HFFc6 (cell line): ENCODE measurements at places on chromosomes 1 and 21.

DNA sequence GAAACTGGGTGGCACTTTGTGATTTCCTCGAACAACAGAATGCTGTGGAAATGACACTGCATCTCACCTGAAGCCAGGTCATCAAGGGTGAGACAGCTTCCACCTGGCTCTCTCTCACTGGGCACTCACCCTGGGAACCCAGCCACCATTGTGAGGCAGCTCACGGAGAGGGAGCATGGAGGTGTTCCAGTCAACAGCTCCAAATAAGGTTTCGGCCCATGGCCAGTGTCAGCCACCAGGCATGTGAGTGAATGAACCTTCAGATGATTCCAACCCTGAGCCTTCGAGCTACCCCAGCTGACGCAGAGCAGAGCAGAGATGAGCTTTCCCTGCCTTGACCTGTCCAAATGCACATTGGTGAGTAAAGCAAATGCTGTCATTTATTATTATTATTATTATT is 58.1 kb downstream of the SYDE2 start:
- no peak for DNase-seq

GRCh38 chr1:76433526-76433925 is 359.0 kb downstream of the ST6GALNAC3 start:
- no peak for DNase-seq

GRCh38 chr1:90133133-90133532 is 138.2 kb downstream of the ZNF326 start:
- DNase-seq, result peak; percentile 1

- no peak for DNase-seq
These were observed 17.7 kb upstream of the PIK3R3 start for GRCh38 chr1:46150085-46150484.

- DNase-seq, result no peak
These were observed 122.9 kb upstream of the ARHGEF16 start for GRCh38 chr1:3331564-3331963.

- peak; percentile 4 for DNase-seq
These were observed 15.0 kb downstream of the CRNN start for GRCh38 chr1:152398812-152399698.

DNA sequence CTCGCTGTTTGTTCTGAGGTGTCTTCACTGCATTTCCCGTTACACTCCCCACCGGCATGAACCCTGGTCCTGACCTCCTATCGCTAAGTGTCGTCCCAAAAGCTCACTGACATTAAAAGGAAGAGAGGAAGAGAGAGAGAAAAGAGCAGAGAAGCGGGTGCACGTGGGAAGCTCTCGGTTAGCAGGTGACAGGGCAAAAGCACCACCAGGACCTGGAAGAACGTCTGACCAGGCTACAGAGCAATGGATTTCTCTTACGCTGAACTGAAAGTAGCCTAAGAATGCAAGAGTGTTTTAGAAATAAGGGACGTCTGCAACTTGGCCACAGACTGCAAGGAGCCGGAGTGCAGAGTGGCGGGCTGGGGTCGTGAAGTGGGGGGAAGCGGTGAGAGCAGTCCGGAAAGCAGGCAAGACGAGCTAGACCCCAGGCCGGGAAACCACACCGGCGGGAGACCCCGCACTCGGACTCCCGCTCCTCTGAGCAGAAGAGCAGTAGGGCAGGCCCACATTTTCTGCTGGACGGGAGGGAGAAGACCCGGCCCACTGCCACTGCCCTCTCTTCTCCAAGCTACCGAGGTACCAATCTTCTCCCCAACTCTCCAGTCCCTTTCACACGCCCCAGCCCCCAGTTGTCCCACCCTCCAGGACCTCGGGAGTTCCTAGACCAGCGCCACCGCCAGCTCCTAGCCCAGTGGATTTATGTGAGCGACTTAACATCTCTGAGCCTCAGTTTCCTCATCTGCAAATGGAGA is 8.3 kb upstream of the MPZL1 start:
- DNase-seq, result no peak

DNA sequence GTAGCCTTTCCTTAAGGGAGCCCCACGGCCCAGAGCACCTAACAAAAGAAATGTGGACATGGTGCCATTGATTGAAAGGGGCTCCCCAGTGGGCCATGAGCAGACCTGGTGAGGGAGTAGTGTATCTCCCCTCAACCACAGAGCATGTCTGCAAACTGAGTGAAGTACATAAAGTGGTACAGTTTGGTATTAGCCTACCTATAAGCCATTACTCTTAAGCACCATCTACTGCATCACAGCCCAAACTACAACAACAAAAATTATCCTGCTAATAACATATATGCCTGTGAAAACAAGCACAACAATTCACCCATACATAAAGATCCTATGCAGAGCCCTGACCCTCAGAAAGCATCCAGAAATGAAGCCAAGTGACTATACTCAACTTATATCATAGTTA is 407.8 kb downstream of the PTPRC start:
- DNase-seq, result no peak

DNA sequence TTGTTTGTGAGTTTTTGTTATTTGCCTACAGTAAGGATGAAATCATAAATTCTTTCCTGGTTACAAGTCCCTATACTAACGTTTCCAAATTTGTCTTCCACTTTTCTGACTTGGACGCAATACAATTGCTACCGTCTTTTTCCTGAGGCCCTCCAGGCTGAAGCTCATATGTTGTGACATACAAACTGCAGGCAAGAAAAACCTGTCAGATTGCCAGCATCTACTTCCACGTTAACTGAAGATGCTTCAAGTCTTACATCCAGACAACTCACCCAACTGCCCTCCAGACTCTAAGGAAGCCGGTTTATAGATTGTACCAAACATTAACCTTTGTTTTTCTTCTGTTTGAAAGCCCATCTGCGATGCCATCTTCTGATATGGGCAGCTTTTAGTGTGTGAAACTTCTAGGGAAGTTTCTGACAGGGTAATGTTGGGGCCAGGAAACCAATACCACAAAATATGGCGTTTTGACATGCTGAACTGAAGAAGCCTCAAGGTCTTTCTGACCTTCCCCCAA is 21.4 kb upstream of the RNF11 start:
- peak; percentile 85 for DNase-seq

GRCh38 chr1:212221801-212222200 is 63.4 kb upstream of the PPP2R5A start:
- DNase-seq, result no peak

- DNase-seq, result peak; percentile 79
These were observed 18.1 kb downstream of the KHDRBS1 start for GRCh38 chr1:32031578-32032274.

DNA sequence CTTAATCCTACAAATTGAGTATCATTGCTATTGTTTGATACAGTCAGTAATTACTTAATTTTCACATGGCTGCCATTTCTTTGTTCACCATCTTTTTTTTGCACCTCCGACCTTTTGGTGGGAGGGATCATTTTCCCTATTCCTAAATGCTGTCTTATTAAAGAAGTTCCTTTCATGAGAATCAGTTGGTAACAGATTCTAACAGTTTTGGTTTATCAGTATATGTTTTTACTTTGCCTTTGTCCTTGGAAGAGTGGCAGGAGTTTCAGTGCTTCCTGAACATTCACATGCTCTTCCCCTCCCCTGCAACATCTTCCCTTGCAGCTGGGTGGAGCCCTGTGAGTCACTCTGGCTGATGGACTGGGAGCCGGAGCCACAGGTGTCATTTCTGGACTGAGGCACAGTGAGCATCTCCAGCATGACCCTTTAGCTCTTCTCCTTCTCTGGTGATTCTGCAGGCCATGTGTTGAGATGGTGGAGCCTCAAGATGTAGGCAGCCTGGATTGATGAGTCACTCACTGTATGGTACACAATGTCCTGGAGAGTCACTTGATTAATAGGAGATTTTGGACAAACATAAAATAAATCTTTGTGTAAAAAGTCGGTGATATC is 217.7 kb downstream of the URB2 start:
- peak; percentile 12 for DNase-seq

GRCh38 chr1:215583185-215583749 is 16.2 kb downstream of the KCTD3 start:
- DNase-seq, result no peak

DNA sequence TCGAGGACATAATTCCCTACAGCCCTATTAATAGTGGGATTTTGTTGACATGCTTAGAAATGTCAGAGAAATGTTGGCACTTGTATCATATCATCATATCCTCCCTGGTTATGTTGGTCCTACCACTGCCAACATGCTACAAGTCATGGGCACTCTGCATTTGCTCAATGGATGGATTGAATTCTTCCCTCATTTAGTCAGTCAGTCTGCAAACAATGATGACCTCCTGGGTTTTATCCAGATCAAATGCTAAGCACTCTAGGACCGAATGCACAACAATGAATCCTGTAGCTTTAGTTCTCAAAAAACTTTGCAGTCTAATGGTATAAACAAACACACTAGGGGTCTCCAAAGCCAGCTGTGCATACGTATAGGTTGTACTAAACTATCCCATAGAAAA is 357.2 kb upstream of the DPYD start:
- DNase-seq, result no peak

GRCh38 chr1:167797015-167797414 is 75.2 kb downstream of the MPZL1 start:
- DNase-seq, result peak; percentile 97

DNA sequence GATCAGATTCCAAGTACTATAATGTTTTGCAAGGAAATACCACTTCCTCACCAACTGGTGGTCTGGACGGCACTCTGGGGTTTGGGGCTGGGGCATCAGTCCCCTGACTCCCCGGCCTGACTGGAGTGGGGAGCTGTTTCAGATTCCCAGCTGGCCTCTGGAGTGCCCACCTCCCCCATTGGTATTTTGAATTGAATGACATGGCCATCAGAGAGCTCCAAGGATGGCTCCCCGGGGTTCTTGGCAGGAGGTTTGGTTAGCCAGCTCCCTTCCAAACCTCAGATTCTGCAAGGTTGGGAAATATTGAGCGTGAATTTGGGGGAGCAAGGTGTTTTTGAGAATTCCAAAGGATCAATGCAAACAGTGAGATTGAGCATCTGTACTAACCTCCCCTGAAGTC is 2.2 kb upstream of the INAVA start:
- DNase-seq, result no peak

GRCh38 chr1:184605941-184606340 is 148.7 kb downstream of the EDEM3 start:
- no peak for DNase-seq

- no peak for DNase-seq
These were observed 1.3 kb downstream of the AGO3 start for GRCh38 chr1:35932158-35932636.

- peak; percentile 71 for DNase-seq
These were observed 5.3 kb upstream of the SLC6A9 start for GRCh38 chr1:44036409-44037139.

DNA sequence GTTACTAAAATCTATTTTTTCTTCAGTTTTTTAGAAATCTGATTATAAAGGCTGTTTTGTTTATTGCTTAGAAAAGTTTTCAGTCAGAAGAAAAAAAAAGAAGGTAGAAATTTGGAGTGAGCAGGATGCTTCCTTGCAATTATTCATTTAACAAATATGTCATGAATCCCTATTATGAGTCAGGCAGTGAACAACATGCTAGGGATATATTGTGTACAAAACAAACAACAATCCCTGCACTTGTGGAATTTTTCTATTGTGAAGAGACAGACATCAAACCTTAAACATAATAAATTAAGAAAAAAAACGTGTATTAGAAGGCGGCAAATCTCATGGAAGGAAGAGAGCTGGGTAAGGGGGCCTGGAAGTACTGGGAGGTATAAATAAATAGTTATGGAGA is 664.1 kb upstream of the CAMK1G start:
- DNase-seq, result peak; percentile 26

DNA sequence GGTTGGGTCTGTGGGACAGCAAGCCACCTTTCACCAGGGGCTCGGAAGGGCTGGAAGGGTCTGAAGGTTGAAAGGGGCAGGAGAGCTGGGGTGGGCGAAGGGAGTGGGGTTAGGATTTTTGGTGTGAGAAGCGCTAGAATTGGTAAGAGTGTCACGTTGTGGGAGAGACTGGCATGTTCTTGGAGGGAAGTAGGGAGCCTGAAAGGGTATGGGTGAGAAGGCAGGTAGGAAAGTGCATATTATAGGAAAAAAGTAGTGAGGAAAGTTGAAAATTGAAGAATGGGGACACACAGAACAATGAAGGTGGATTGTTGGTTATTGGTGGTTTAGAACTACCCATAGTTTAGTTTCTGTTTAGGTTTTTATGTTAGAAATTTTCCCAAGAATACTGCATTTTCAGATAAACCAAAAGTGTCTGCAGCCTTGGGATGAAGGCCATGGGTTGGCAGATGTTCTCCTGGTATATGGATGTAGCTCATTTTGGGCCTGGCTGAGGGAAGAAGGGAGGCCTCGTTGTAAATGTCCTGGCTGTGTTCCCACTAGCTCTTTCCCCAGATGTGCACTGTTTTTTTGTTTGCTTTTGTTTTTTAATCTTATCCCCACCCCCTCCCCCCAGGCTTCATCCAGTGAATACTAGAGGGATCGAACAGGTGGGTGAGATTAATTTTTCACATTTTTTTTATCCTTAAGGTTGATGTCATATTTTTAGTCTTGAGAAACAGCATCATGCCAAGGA is 1.2 kb downstream of the LRRC42 start:
- DNase-seq, result no peak

GRCh38 chr1:235873571-235873970 is 6.9 kb upstream of the LYST start:
- no peak for DNase-seq

DNA sequence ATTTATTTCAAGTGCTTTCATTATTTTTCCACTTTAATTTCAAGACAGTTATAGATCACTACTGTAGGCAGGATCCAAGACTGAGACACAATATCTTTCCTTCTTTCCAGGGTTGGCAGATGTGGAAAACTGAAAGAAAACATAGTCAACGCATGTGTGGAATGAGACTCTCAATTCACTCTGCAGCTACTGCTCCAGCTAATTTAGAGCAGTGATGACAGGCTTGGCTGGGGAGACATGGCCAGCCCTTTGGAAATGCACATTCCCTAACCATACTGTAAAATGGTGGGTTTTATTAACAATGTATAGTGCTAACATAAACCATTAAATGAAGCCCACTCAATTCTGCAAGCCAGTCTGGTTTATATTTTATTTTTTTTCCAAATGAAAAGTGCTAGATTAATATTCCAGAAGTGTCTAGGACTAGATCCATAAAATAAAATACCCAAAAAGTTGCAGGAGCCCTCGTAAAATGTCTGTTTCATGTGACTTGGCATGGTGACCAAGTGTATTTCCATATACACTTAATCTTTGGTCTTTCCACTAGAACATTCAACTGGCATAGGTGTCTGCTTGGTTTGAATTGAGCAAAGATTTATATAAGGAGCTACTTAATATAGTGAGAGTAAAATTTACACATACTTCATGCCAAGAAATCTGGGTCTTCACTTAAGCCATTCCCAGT is 32.9 kb downstream of the COL11A1 start:
- DNase-seq, result no peak

DNA sequence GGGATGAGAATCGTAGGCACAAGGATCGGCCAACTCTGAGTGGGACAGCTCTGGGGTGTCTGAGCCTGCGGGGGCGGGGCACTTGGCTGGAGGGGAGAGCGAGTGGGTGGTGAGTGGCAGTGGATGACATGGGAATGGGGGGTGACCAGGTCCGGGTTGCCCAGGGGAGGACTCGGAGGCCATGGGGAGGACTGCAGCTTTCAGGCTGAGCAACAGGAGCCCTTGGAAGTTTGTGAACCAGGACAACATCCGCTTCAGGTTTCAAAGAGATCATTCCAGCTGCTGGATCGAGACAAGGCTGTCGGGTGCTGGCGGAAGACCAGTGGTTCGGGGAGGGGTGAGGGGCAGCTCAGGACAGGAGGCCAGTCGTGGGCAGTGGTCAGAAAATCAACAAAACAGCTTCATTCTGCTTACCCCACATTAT is 124.4 kb upstream of the IRF2BP2 start:
- no peak for DNase-seq

- no peak for DNase-seq
These were observed 13.0 kb downstream of the INAVA start for GRCh38 chr1:200907611-200908097.

GRCh38 chr1:150505431-150505830 is 2.5 kb upstream of the ECM1 start:
- DNase-seq, result no peak

- DNase-seq, result no peak
These were observed 10.2 kb downstream of the CXADR start for GRCh38 chr21:17523007-17523451.
